ENCODE measurements at places on chromosomes 1 and 21.

DNA sequence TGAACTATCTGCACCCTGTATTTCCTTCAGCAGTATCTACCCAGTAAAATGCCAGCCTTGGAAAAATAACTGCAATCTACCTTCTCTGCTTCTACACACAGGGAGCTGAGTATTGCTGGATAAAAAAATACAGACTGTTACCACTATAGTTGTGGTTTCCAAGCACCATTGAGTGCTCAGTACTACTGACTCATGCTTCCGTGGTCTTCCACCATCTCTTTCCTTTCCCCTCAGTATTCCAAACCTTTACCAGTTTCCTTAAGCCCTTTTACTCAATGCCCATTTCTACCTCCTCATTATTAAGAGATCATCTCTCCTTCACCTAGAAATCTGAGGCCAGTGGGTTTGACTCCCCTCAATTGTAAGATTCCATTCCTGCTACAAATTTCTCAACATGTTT is 23.8 kb downstream of the GLMN start:
- no peak for DNase-seq

- DNase-seq, result no peak
Observed at GRCh38 chr21:31993826-31994825, 121.3 kb downstream of the HUNK start.

DNA sequence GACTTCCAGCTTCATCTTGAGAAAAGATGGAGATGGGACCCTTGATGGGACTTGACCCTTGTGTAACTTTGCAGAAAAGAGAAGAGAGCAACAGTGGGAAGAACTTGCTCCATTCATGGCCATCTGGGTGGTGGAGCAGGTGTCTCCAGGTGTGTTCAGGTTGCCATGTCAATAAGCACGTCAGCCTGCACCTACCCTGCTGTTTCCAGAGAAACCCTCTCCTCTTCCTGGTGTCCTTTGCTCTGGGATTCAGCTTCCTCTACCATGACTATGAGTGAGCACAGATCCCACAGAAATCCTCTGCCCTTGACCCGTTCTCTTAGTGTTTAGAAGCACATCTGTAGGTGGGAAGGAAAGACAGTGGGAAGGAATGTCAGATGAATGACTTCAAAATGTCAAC is 21.8 kb upstream of the OTUD3 start:
- no peak for DNase-seq

- no peak for DNase-seq
Observed at GRCh38 chr1:40622936-40623629, 42.4 kb downstream of the RIMS3 start.

DNA sequence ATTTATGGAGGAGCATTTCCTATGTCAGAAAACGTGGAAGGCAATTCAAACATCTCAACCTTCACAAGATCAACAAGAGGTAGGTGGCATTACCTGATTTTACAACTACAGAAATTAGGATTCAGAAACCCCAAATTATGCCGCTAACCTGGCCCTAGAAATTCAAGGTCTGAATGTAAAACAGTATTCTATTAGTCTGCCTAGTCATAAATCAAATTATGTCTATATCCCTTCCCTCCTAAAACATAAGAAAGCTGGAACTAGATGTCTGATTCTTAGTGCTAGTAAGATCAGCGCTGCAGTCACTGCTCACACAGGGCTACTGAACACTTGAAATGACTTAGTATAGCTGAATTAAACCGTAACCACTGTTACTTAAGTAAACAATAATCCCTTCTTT is 1.4 kb downstream of the TOMM20 start:
- no peak for DNase-seq

GRCh38 chr1:192787914-192788585 is 20.8 kb upstream of the RGS2 start:
- no peak for DNase-seq

DNA sequence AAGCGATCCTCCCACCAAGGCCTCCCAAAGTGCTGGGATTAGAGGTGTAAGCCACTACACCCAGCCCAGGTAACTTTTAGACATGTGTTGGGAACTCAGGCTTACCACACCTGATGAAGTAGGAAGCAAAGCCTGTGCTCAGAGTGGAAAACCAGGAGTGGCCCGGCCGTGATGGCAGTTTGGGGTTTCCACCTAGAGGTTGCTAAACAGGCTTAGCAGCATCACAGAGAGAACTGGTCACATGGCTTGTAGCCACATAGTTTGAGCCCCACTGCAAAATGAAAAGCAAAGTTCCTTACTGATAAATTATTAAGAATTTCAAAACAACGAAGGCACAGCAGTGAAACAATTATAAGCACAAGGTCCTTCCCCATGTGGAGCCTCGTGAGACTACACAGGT is 142.6 kb upstream of the CXADR start:
- DNase-seq, result no peak
